Activated CD8-positive, alpha-beta memory T cell treated with anti-CD3 and anti-CD28 coated beads for 1 hour (primary cell): ENCODE measurements at places on chromosomes 6 and 20.

DNA sequence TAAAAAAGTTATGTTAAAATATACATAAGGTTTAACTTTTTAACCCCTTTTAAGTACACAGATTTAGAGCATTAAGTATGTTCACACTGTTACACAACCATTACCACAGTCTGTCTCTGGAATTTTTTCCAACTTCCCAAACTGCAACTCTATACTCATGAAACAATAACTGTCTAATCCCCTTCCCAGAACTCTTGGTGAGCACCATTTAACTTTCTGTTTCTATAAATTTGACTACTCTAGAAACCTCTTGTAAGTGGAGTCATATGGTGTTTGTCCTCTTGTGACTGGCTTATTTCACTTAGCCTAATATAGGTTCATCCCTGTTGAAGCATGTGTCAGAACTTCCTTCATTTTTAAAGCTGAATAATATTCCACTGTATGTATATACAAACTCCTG lies 98.1 kb downstream of the MAP3K7 start:
- DNase-seq: no peak

- no peak for DNase-seq
Observed at GRCh38 chr6:116011520-116011919, 49.2 kb downstream of the FRK start.

GRCh38 chr6:7138046-7138531 lies 30.3 kb downstream of the RREB1 start:
- no peak for DNase-seq

DNA sequence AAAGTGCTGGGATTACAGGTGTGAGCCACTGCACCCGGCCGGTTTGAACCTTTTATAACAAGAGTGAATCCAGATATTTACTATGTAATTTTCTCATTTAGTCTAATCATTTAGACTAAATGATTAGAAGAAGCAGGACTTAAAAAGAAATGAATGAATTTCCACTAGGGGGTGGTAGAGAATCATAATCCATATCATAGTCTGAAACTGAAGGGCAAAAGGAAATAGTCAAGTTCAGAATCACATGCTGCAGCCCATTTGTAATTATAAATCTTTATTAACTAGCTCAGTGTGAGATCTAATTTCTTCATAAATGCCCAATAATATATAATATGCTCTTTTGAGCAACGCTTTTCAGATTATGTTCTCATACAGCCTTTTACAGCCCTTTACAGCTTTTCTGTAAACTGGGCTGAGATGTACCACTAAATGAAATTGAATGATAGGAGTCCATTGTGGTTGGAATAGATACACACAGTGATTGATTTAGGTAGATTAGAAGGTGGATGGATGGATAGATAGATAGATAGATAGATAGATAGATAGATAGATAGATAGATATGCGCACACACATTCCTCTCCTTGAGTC lies 31.8 kb downstream of the PSMB9 start:
- no peak for DNase-seq

DNA sequence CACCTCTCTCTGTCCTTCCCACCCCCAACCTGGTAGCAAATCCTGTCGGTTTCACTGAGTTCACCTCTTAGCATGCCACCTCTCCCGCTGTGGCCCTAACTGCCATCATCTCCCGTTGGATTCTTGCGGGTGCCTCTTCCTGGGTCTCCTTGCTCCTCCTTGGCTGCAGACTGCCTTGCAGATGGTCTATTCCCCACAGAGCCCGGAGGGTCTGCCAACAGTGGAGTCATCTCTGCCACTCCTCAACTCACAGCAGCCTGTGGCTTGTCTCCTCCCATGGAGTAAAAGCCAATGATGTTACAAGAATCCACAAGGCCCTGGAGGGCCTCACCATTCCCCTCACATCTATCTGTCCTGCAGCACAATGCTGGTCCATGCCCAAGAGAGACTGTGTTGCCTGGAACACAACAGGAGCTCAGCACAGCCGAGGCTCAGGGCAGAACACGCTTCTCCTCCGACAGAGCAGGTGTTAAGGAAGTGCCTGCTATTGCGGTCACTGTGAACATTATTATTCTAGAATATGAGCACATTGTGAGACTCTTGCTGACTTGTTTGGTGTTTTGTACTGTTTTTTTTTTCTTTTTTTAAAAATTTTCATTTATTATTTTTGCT lies 241.8 kb upstream of the SULF2 start:
- no peak for DNase-seq
